Activated naive CD4-positive, alpha-beta T cell (primary cell): ENCODE measurements at places on chromosomes 2 and 18.
A peak's percentile ranks its signal among the peaks of the same experiment; 100 is the strongest.

- peak; percentile 43 for DNase-seq
Measured at GRCh38 chr2:239264838-239265651, 135.8 kb downstream of the HDAC4 start.

DNA sequence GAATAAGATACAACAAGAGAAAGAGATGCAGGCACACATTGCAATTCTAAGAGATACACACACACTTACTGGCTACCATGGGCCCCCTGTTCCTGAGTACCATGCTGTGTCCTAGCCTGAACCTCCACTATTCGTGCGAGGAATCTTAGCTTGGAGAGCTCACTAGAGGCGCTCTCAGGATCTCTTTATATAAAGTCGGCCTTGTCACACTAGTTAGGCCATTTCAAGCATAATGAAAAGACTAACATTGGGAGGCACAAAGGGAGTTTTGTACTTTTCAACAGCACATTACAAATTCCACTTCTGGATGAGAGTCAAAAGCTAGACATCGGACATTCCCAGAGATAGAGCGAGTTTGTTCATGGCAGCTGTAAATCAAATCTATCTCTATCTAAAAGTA is 365.2 kb downstream of the DSEL start:
- DNase-seq: no peak

DNA sequence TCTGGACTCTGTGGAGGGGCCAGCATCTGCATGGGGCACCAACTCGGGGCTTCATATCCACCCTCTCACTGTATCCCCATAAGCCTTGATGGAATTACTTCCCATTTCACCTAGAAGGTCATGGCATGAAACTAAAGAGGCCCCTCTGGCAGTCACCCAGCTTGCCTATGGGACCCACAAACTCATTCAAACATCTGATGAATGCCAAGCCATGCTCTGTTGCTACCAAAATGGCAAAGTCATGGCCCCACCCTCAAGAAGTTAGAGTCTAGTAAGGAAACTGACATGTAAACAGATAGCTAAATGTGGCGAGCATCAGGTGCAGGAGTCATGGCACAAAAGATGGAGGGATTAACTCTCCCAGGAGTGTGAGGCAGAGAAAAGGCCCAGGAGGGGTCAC is 14.5 kb downstream of the CYB5A start:
- no peak for DNase-seq

- DNase-seq: no peak
Measured at GRCh38 chr2:31216734-31217133, 581 bp downstream of the CAPN14 start.
